ENCODE measurements at places on chromosomes 1 and 21.

DNA sequence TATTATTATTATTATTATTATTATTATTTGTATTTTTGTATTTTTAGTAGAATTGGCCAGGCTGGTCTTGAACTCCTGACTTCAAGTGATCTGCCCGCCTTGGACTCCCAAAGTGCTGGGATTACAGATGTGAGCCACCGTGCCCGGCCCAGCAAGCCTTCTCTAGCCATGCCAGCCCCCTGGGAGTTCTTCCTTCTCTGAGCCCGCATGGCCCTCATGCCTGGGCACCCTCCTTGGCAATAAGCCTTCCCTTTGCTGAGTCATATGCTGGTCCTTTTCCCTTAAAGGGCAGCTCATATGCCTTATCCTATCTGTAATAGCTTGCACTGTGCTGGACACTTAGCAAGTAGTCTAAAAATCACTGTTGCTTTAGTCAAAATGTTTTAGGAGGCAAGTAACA, 8.5 kb upstream of the NBL1 start:
- no peak overlapping the region for H3K4me3 ChIP-seq
- no peaks in the 10 kb centered on the region for H3K36me3 ChIP-seq
- H3K27ac ChIP-seq = no peak overlapping the region
- H3K27me3 ChIP-seq = no peaks in the 10 kb centered on the region

GRCh38 chr1:75985827-75986226, 53.6 kb upstream of the ASB17 start:
- H3K27ac ChIP-seq = no peak overlapping the region
- no peaks in the 10 kb centered on the region for H3K36me3 ChIP-seq
- DNase-seq = peak; percentile 74
- no peak overlapping the region for H3K4me3 ChIP-seq
- H3K4me1 ChIP-seq = no peaks in the 10 kb centered on the region

DNA sequence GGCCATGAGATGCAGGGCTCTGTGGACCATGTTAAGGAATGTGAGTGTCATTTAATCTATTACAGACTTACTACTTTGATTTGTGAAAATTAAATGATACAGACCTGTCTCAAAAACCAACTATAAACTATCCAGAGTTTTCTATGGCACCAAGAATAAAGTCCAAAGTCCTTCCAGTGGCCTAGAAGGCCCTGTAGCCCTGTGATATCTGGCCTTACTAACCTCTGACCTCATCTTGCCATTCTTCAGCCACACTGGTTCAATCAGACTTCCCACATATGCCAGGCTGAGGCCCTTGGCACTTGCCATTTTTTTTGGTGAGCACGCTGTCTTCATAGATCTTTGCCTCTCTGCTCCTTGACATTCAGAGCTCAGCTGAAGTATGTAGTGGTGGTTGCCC, 7.7 kb downstream of the NTPCR start:
- no peaks in the 10 kb centered on the region for H3K27me3 ChIP-seq
- no peak for DNase-seq
- H3K27ac ChIP-seq = no peak overlapping the region
- H3K4me1 ChIP-seq = 0 out of 2 replicates have a peak, but pooled peaks cover 6% of the 10 kb centered on the region
- no peak overlapping the region for H3K4me3 ChIP-seq

DNA sequence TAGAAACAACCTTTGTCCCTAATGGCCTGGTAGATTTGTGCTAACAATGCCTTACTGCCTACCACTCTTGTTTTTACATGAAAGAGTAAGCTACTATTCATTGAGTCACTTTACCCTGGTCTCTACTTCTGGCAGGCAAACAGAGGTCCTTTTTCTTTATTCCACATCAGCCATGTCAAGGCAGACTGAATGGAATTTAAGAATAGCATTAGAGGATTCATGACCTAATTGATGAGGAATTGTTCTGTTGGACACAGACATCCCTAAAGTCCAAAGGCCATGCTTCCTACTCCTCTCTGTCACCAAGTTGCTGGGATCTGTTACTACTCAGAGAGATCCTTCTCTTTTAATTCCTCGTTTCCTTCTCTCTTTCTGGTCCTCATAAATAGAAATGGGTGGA, 229.1 kb upstream of the ZP4 start:
- no peaks in the 10 kb centered on the region for H3K36me3 ChIP-seq
- DNase-seq = no peak
- H3K4me3 ChIP-seq = no peak overlapping the region
- H3K4me1 ChIP-seq = no peaks in the 10 kb centered on the region
- no peaks in the 10 kb centered on the region for H3K27me3 ChIP-seq
- H3K27ac ChIP-seq = no peak overlapping the region

DNA sequence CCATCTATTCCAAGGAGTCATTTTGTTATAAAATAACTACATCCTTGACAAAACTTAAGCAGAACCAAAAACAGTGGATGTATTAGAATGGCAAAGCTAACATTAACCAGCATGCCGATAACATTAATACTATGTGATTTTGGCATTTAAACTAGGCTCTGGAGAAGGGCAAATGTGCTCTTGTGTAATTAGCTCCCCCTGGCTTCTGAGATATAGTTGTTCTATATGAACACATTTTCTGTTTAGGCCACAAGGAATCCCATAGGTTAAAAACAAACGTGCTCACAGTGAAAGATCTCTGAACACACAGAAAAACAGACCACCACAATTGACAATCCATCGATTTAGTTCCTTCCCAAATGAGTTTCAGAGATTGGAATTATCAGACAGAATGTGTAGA, 57.4 kb upstream of the TARS2 start:
- no peaks in the 10 kb centered on the region for H3K27me3 ChIP-seq
- no peaks in the 10 kb centered on the region for H3K4me1 ChIP-seq

- H3K4me3 ChIP-seq = peak overlapping the region; percentile 31
- peaks cover 28% of the 10 kb centered on the region for H3K4me1 ChIP-seq
- peak overlapping the region; percentile 71 for H3K27ac ChIP-seq
- peaks cover 5% of the 10 kb centered on the region for H3K36me3 ChIP-seq
Observed at GRCh38 chr1:11790101-11790879, 15.5 kb downstream of the MTHFR start.

DNA sequence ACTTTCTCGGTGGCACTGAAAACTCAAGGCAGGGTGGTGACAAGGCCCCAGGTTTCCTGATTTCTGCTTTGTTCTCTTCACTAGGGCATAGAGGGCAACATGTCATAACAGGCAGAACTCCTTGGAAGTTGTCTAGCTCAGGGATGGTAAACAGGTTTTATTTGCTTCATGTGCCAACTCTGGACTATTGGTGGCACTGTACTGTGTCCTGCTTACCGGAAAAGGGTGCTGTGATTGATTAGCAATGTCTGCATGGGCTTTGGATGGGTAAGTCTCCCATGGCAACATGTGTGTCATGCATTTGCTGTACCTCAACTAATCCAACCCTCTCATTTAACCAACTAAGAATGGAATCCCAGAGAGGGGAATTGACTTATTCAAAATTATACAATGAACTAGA, 70.7 kb upstream of the USP24 start:
- no peaks in the 10 kb centered on the region for H3K27me3 ChIP-seq
- H3K36me3 ChIP-seq = no peaks in the 10 kb centered on the region
- no peak overlapping the region for H3K27ac ChIP-seq
- DNase-seq = no peak
- H3K4me3 ChIP-seq = no peak overlapping the region
- peaks cover 7% of the 10 kb centered on the region for H3K4me1 ChIP-seq

DNA sequence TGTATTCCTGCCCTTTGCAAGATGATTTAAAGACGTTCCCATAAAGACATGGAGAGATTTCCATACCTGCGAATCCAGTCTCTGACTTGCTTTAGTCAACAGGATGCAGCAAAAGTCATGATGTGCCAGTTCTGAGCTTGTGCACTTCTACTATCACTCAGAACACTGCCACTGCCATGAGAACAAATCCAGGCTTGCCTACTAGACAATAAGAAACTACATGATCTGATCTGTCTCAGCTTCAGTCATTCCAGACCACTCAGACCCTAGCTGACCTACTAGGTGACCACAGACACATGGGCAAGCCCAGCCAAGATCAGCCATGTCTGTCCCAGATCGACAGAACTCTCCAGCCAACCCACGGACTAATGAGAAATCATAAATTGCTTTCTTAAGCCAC, 219.2 kb downstream of the RRAGC start:
- H3K4me1 ChIP-seq = no peaks in the 10 kb centered on the region
- no peak overlapping the region for H3K27ac ChIP-seq
- no peak for DNase-seq
- no peaks in the 10 kb centered on the region for H3K36me3 ChIP-seq
- no peak overlapping the region for H3K4me3 ChIP-seq
- H3K27me3 ChIP-seq = no peaks in the 10 kb centered on the region

GRCh38 chr1:35555212-35555584, 2.0 kb downstream of the KIAA0319L start:
- H3K27ac ChIP-seq = peak overlapping the region; percentile 70
- peaks cover 25% of the 10 kb centered on the region for H3K4me1 ChIP-seq
- H3K27me3 ChIP-seq = no peaks in the 10 kb centered on the region
- H3K4me3 ChIP-seq = peak overlapping the region; percentile 86
- H3K36me3 ChIP-seq = peaks cover 22% of the 10 kb centered on the region
- DNase-seq = peak; percentile 68

GRCh38 chr21:22536509-22536908, 1538.3 kb downstream of the NCAM2 start:
- no peaks in the 10 kb centered on the region for H3K36me3 ChIP-seq
- DNase-seq = peak; percentile 2
- no peaks in the 10 kb centered on the region for H3K27me3 ChIP-seq
- no peak overlapping the region for H3K4me3 ChIP-seq
- H3K4me1 ChIP-seq = no peaks in the 10 kb centered on the region

- no peaks in the 10 kb centered on the region for H3K36me3 ChIP-seq
- H3K4me3 ChIP-seq = no peak overlapping the region
- no peaks in the 10 kb centered on the region for H3K27me3 ChIP-seq
- H3K4me1 ChIP-seq = peaks cover 32% of the 10 kb centered on the region
- peak; percentile 34 for DNase-seq
- no peak overlapping the region for H3K27ac ChIP-seq
Observed at GRCh38 chr1:72435025-72435424, 152.7 kb upstream of the NEGR1 start.

- H3K4me3 ChIP-seq = no peak overlapping the region
- no peaks in the 10 kb centered on the region for H3K27me3 ChIP-seq
- no peak for DNase-seq
- no peak overlapping the region for H3K27ac ChIP-seq
Observed at GRCh38 chr1:5752746-5753548, 239.3 kb downstream of the NPHP4 start.

DNA sequence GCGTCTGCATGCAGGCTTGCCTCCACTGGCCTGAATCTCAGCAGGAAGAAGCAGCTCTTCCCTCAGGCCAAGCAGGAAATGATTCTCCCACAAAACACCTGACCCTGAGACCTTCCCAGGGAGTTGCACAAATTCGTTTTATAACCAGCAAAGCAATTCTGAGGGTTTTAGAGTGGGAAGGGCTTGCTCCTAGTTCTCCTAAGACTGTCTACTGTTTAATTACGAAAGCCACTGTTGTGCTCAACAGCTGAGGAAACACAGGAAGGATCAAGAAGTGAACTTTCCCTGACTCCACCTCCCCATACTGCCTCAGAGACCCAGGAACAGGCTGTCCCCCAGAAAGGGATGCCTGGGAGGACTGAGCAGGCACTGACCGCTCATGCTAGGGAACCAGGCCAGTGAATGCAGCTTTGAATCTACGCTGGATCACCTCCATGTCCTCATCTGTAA, 37.0 kb upstream of the PUM1 start:
- peak; percentile 62 for DNase-seq
- no peaks in the 10 kb centered on the region for H3K36me3 ChIP-seq
- peak overlapping the region; percentile 35 for H3K27ac ChIP-seq
- H3K27me3 ChIP-seq = no peaks in the 10 kb centered on the region

- H3K4me3 ChIP-seq = no peak overlapping the region
- no peak overlapping the region for H3K27ac ChIP-seq
- H3K36me3 ChIP-seq = no peaks in the 10 kb centered on the region
- H3K4me1 ChIP-seq = no peaks in the 10 kb centered on the region
- peak; percentile 69 for DNase-seq
Observed at GRCh38 chr1:226846786-226847185, 23.6 kb upstream of the PSEN2 start.

DNA sequence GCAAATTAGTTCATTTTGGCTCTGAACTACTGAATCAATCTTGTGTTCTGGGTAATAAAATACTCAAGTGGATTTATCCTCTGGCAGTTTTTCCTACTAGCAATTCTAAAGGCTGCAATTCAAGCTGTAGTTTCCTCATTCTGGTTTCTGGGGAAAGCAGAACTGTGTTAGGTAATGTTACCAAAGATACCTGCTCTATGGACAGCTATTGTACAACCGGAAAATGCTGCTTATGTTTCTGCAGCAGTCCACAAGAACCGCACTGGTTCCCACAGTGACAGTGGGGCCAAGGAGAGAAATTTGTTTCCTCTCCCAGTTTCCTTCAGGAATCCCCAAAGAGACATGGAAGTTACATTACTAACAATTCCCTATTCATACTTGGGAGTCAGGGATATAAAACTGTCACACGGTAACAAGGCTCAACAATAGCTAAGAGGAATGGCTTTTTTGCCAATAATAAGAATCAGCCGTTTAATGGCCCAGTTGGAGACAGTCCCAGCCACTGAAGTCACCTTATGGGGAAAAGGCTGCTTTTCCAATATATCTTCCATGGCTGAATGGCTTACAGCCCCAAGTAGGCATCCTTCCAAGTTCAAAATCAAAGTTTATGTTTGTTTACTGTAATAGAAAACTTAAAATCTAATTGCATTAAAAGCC, 52.6 kb downstream of the PCNX2 start:
- no peaks in the 10 kb centered on the region for H3K27me3 ChIP-seq
- no peak overlapping the region for H3K4me3 ChIP-seq
- H3K4me1 ChIP-seq = 0 out of 2 replicates have a peak, but pooled peaks cover 8% of the 10 kb centered on the region
- DNase-seq = no peak
- H3K27ac ChIP-seq = no peak overlapping the region

DNA sequence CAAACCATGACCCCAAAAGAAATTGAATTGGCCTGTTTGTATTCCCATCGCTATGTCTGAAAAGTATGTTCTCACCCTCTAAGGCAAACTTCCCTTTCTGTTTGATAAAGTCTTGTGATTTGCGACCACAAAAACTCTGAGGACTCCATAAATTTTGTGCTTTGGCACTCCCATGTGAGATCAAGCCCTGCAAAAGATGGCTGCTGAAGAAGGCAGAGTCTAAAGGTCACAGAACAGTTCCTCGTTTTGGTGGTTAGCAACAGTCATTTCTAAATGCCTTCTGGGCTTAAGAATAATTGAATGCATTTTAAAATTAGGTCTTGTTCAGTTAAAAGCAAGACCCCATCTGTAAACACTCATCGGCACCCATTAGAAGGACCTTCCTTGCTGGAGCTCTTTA, 441.6 kb downstream of the OMA1 start:
- H3K27me3 ChIP-seq = no peaks in the 10 kb centered on the region
- H3K4me3 ChIP-seq = no peak overlapping the region
- H3K36me3 ChIP-seq = no peaks in the 10 kb centered on the region
- H3K27ac ChIP-seq = no peak overlapping the region
- H3K4me1 ChIP-seq = no peaks in the 10 kb centered on the region

- H3K27me3 ChIP-seq = peaks cover 6% of the 10 kb centered on the region
- no peaks in the 10 kb centered on the region for H3K4me1 ChIP-seq
- no peaks in the 10 kb centered on the region for H3K36me3 ChIP-seq
- H3K27ac ChIP-seq = no peak overlapping the region
- H3K4me3 ChIP-seq = no peak overlapping the region
Observed at GRCh38 chr21:42537106-42537742, 23.6 kb downstream of the SLC37A1 start.

GRCh38 chr21:45524756-45525152, 17.5 kb downstream of the SLC19A1 start:
- peaks cover 4% of the 10 kb centered on the region for H3K36me3 ChIP-seq
- no peaks in the 10 kb centered on the region for H3K27me3 ChIP-seq
- no peak for DNase-seq
- no peak overlapping the region for H3K27ac ChIP-seq
- H3K4me1 ChIP-seq = no peaks in the 10 kb centered on the region

GRCh38 chr1:173823781-173824314, 625 bp upstream of the DARS2 start:
- H3K4me3 ChIP-seq = peak overlapping the region; percentile 93
- peak overlapping the region; percentile 94 for H3K27ac ChIP-seq
- H3K4me1 ChIP-seq = peaks cover 15% of the 10 kb centered on the region
- H3K36me3 ChIP-seq = 0 out of 2 replicates have a peak, but pooled peaks cover 4% of the 10 kb centered on the region
- peak; percentile 63 for DNase-seq
- H3K27me3 ChIP-seq = no peaks in the 10 kb centered on the region
